Prostate gland (tissue), 2 donors: ENCODE measurements at places on chromosomes 2 and 18. TPM values are rescaled to one million over a fixed set of nuclear protein-coding genes. Genes with fewer than 3 reads are reported as not detected.

- no peak for DNase-seq
- H3K27ac ChIP-seq: no peak overlapping the region
- no peaks in the 10 kb centered on the region for H3K36me3 ChIP-seq
- H3K4me1 ChIP-seq: no peaks in the 10 kb centered on the region
- no peaks in the 10 kb centered on the region for H3K27me3 ChIP-seq
These were observed 122.6 kb upstream of the SPRED2 start for GRCh38 chr2:65554765-65555591.

DNA sequence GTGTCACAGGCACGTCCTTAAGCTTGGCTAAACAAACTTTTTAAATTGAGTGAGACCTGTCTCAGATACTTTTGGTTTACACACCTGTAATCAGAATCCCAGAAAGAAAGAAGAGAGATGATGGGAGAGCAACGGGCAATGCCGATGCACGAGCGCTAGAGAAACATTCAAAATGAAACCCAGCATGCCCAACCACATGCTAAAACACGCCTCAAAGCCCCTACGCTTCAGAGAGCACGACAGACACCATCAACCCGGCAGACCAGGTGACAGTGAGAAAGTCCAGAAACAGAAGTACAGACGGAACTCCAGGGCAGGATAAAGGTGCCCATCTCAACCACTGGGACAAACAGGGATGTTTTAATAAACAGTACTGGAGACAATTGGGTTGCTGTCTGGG is 85.5 kb downstream of the HDAC4 start:
- no peak overlapping the region for H3K27ac ChIP-seq
- no peak for DNase-seq
- H3K36me3 ChIP-seq: no peaks in the 10 kb centered on the region
- no peaks in the 10 kb centered on the region for H3K27me3 ChIP-seq
- no peak overlapping the region for H3K4me3 ChIP-seq

GRCh38 chr18:69705987-69706386 is 241.7 kb downstream of the CD226 start:
- DNase-seq: no peak
- H3K36me3 ChIP-seq: no peaks in the 10 kb centered on the region
- no peak overlapping the region for H3K27ac ChIP-seq
- H3K4me3 ChIP-seq: no peak overlapping the region
- no peaks in the 10 kb centered on the region for H3K27me3 ChIP-seq
- H3K4me1 ChIP-seq: no peaks in the 10 kb centered on the region

GRCh38 chr2:136319237-136319636 is 201.3 kb upstream of the CXCR4 start:
- no peaks in the 10 kb centered on the region for H3K27me3 ChIP-seq
- H3K36me3 ChIP-seq: no peaks in the 10 kb centered on the region
- DNase-seq: no peak
- no peak overlapping the region for H3K4me3 ChIP-seq
- H3K4me1 ChIP-seq: no peaks in the 10 kb centered on the region

GRCh38 chr18:3525870-3526420 is 76.0 kb downstream of the TGIF1 start:
- no peaks in the 10 kb centered on the region for H3K4me1 ChIP-seq
- H3K36me3 ChIP-seq: no peaks in the 10 kb centered on the region
- no peaks in the 10 kb centered on the region for H3K27me3 ChIP-seq
- H3K4me3 ChIP-seq: no peak overlapping the region

The TDRD15 gene
- total RNA-seq: 1.9 TPM

The RGPD3 gene
- 0.09 TPM for total RNA-seq

The IMP4 gene
- total RNA-seq: 71.4 TPM
